ENCODE measurements at places on chromosomes 2 and 18. TPM values are rescaled to one million over a fixed set of nuclear protein-coding genes. Genes with fewer than 3 reads are reported as not detected.

The SLC4A3 gene
- total RNA-seq: 5.6 TPM

The VWA3B gene
- not detected for total RNA-seq

- no peaks in the 10 kb centered on the region for H3K27me3 ChIP-seq
- peaks cover 78% of the 10 kb centered on the region for H3K36me3 ChIP-seq
- H3K27ac ChIP-seq: no peak overlapping the region
- no peak overlapping the region for H3K4me3 ChIP-seq
These were observed 14.9 kb upstream of the LCT start for GRCh38 chr2:135851858-135852257.

The MRPL44 gene
- total RNA-seq: 68.2 TPM

DNA sequence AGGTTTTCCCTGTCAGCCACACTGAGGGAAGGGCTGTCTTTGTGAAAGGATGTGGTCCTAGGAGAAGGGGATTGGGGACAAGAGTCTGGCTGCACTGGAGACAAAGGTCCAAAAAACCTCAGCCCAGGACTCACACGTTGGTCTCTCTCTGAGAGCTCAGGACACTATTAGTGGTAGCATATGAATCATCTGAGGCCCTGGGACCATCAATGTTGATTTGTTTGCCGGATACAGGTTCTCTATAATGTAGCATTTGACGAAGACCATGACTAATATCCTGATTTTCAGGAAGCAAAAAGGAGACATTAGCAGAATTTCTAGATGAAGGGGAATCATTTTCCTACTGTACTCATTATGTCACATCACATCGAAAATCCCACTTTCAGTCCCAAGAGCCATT, 22.2 kb upstream of the DNAH6 start:
- no peak overlapping the region for H3K27ac ChIP-seq
- H3K36me3 ChIP-seq: no peaks in the 10 kb centered on the region
- H3K4me3 ChIP-seq: no peak overlapping the region
- H3K4me1 ChIP-seq: no peaks in the 10 kb centered on the region
- no peaks in the 10 kb centered on the region for H3K27me3 ChIP-seq
